Activated CD4-positive, alpha-beta T cell treated with anti-CD3 and anti-CD28 coated beads, Interleukin-2, amount 50 U/mL, for 48 hours (primary cell): ENCODE measurements at places on chromosomes 11 and 22.

DNA sequence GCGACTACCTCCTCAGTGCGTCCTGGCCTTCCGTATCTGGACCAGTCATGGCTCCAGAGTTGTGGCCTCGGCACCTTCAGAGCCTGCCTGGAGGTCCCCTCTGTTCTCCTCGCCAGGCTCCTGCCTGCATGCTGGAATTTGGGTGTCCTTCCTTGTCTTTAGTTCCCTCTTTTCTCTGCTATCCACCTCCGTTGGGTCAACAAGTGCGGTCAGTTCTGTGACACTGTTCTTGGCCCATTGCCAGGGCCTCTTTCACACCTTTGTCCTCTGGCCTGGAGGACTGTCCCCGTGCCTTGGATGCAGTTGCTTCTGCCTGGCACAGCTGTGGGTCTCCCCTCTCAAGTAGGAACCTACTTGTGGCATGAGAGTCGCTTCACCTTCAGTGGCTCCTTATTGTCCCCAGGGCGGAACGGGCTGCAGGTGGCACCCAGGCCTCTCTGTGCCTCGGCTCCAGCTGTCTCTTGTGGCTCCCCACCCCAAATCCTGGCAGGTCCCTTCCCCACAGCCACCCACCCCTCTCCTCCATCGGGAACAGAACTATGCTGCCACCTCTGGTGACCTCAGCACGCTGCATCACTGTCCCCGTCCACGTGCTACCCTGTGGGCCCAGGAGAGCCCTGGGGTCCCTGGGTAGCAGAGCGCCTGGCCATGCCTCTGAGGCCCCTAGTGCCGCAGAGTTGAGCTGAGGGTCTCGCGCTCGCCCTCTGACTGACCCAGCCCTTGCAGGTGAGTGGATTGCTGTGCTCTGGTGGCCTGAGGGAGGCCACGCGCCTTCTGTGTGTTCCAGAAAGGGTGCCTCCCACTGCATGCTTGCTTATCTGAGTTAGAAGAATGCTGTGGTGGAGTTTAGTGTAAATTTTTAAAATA, 4.7 kb downstream of the DGCR8 start:
- DNase-seq, result peak; percentile 21

DNA sequence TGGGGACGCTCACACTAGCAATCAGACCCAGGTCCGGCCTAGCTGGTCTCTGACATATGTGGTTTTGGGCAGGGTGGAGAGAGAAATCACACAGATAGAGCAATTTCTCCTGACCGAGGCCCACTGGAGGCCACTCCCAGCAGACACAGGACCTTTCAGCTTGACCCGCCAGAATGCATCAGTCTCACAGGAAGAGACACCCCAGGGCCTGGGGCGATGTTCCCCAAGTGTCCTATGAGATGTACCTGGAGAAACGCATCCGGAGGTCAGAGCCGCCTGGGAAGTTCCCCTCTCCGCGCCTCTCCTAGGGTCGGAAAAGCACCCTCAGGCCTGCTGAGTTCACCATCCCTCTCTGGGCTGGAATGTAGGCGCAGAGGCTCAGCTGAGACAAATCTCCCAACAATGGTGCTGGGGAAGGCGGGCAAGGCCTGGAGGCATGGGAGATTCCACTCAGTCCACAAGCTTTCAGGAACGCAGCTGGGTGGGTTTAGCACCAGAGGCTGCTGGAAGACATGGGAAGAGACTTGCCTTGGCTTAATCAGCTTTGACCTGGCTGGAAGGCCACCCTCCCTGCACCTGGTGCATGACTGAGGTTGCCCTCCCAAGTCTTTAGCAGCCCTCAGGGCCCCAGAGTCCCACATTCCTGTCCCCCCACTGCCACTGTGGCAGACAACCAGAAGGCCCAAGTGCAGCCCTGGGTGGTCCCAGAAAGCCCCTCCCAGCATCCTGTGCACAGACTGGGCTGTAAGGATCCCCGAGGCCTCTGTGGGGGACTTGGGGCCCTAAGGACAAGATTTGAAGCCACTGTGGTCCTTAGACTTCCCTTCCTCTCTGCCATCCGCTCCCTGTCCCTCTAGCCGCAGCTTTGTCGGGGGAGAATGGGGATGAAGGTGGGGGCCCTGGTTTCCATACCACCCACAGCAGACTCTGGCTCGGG, 57.5 kb downstream of the RTL6 start:
- no peak for DNase-seq

GRCh38 chr22:37043828-37044538, 7.6 kb upstream of the KCTD17 start:
- DNase-seq, result peak; percentile 68

DNA sequence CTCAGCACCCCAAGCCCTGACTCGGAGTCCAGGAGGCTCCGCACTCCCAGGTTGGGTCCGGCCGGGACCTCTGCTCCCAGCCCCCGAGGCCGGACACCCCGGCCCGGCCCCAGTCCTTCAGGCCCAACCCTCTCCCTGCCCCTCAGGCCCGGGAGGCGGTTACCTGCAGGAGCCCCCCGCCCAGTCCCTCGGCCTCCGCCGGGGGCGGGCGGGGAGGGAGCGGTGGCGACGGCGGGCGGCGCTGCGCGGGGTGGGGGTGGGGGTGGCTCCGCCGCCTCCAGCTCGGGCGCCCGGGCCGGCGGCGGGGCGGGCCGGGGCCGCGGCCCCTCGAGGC, 310 bp downstream of the TCF20 start:
- DNase-seq, result no peak

GRCh38 chr22:28948424-28948823, 65.1 kb downstream of the ZNRF3 start:
- DNase-seq, result no peak

DNA sequence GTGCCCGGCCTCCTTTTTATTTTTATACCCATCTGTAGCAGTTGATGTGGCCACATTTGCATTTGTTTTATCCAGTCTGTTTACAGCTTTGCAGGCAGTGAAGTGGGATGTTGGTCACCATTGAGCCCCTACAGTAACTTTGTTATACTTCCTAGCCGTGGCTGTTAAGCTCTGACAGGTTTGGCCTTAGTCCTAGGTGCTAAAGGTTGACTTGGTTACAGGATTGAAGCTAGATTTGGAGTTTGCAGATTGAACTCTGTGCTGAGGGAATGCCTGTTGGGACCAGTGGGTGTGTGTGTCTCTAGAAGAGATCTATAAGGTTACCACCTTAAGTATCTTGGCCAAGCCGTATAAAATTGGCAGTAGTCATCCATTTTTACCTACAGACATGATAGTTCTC, 91.2 kb downstream of the PPP6R3 start:
- DNase-seq, result no peak

GRCh38 chr11:108857382-108857781, 192.5 kb downstream of the DDX10 start:
- DNase-seq, result no peak

DNA sequence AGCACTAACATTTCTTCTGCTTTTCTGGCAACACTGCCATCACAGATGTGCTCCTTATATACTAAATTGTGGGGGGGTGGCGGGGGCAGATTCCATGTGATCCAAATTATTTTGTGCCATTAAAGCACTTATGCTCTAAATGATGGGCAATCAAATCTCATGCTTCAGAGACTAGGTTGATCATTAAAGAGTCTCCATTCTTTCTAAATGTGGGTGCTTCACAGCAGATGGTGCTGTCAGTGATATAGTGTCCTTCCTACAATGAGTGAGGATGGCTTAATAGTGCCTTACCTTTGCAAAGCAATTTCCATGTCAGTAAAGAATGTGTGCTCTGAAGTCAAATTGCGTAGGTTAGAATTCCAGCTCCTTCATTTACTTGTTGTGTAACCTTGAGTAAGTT, 589.8 kb downstream of the ETS1 start:
- no peak for DNase-seq

GRCh38 chr11:44377914-44378321, 68.0 kb upstream of the ALX4 start:
- no peak for DNase-seq

GRCh38 chr11:66857234-66857926, 516 bp downstream of the LRFN4 start:
- peak; percentile 30 for DNase-seq

- no peak for DNase-seq
Measured at GRCh38 chr11:114478768-114479167, 39.5 kb downstream of the REXO2 start.

GRCh38 chr11:72421351-72421750, 13.0 kb downstream of the CLPB start:
- no peak for DNase-seq

GRCh38 chr22:23969071-23969470, 2.4 kb downstream of the DDTL start:
- DNase-seq, result no peak

- DNase-seq, result no peak
Measured at GRCh38 chr11:71432761-71433647, 15.2 kb downstream of the DHCR7 start.

DNA sequence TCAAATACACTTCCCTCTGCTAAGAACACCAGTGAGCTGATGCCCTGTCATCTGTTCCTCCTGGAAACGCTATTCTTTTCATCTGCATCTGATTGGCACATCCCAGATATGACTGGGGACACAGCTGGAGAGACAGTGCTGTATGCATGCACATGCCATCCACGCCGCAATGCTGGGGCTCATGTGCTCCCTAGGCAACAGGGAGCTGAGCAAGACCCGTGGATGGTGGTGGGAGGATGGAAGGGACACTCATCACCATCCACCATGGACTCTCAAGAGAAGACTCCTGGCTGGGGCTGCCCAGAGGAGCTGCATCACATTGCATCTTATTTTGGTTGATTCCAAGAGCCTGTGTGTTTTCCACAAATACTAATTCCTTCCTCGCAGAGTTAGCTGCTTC, 534.9 kb downstream of the OPCML start:
- no peak for DNase-seq

DNA sequence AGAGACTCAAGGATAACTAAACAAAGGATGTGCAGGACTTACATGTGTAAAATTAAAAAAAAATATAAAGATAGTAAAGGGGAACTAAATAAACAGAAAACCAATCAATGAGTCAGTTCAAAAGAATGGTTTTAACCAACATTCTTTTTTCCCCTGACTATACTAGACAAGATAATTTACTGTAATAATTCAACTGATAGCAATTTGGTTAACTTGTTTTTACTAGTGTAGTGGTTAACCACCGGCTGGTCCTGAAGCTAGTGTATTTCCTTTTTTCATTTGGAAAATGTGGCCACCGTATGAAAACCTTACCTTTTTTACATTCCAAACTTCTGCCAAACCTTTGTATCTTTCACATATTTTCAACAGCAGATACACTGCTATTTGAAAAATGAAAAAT, 123.1 kb downstream of the ARHGAP42 start:
- DNase-seq, result no peak

DNA sequence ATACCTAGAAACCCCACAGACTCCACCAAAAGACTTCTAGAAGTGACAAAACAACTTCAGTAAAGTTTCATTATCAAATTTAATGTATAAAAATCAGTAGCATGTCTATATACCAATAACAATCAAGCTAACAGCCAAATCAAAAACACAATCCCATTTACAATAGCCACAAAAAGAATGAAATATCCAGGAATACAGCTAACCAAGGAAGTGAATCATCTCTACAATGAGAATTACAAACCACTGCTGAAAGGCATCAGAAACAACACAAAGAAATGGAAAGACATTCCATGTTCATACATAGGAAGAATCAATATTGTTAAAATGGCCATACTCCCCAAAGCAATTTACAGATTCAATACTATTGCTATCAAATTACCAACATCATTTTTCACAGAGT, 46.0 kb downstream of the PRCP start:
- no peak for DNase-seq
